HCT116 (cell line): ENCODE measurements at places on chromosomes 13 and 19. TPM values are rescaled to one million over a fixed set of nuclear protein-coding genes. Genes with fewer than 3 reads are reported as not detected.

The ZIC5 gene
- total RNA-seq, result 10.3 TPM

The NLRP11 gene
- total RNA-seq, result 0.86 TPM

The FFAR2 gene
- total RNA-seq, result not detected

The OR4F17 gene
- not detected for total RNA-seq

The C19orf81 gene
- total RNA-seq, result 14.5 TPM

The ZNF426 gene
- total RNA-seq, result 1.7 TPM

The DAPK3 gene
- total RNA-seq, result 54.8 TPM

DNA sequence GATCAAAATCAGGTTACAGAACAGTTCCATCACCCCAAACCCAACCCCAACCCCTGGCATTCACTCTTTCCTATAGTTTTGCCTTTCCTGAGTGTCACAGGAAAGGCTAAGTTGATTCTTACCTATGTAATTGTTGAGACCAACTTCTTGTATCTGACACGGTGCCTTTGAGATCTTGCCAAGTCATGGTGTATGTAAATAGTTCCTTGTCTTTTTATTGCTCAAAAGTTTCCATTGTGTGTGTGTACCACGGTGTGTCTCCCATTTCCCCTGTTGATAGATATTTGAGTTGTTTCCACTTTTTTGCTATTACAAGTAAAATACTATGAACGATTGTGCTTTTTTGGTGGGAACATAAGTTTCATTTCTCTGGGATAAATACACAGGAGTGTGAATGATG is 3.3 kb upstream of the IGFL2 start:
- no peaks in the 10 kb centered on the region; the same call in 1 of the 2 replicates for H3K4me1 ChIP-seq
- no peak overlapping the region for H3K4me3 ChIP-seq
- no peak overlapping the region for H3K27ac ChIP-seq
- no peak for DNase-seq

GRCh38 chr19:39315933-39316332 is 4.7 kb downstream of the LRFN1 start:
- peaks cover 10% of the 10 kb centered on the region for H3K36me3 ChIP-seq
- no peak for DNase-seq
- peaks cover 3% of the 10 kb centered on the region; the same call in 1 of the 2 replicates for H3K4me1 ChIP-seq
- H3K27ac ChIP-seq, result no peak overlapping the region

- no peaks in the 10 kb centered on the region for H3K27me3 ChIP-seq
- no peak for DNase-seq
- H3K27ac ChIP-seq, result no peak overlapping the region
- no peak overlapping the region for H3K4me3 ChIP-seq
Measured at GRCh38 chr13:71046360-71047079, 820.5 kb downstream of the DACH1 start.

DNA sequence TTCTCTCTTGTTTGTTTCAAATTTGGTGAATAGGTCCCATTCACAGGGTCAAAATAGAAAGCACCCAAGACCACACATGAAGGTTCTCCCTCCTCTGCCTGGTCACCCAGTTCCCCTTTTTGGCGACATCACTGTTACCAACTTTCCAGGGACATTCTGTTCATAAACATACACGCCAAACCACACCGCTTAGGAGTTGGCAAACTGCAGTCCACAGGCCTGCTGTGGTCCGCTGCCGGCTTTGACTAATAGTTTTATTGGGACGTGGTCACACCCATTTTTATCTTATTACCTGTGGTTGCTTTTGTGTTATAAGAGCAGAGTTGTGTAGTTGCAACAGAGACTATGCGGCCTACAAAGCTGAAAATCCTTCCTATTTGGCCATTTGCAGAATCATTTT is 24.2 kb downstream of the UHRF1 start:
- no peak overlapping the region for H3K27ac ChIP-seq
- peaks cover 49% of the 10 kb centered on the region for H3K36me3 ChIP-seq
- no peaks in the 10 kb centered on the region for H3K4me1 ChIP-seq
- no peak for DNase-seq
- no peak overlapping the region for H3K4me3 ChIP-seq
- no peaks in the 10 kb centered on the region for H3K27me3 ChIP-seq

- no peaks in the 10 kb centered on the region for H3K4me1 ChIP-seq
- no peak overlapping the region for H3K27ac ChIP-seq
- DNase-seq, result no peak
- H3K36me3 ChIP-seq, result no peaks in the 10 kb centered on the region
Measured at GRCh38 chr13:81990652-81991051, 1649.7 kb upstream of the SPRY2 start.

DNA sequence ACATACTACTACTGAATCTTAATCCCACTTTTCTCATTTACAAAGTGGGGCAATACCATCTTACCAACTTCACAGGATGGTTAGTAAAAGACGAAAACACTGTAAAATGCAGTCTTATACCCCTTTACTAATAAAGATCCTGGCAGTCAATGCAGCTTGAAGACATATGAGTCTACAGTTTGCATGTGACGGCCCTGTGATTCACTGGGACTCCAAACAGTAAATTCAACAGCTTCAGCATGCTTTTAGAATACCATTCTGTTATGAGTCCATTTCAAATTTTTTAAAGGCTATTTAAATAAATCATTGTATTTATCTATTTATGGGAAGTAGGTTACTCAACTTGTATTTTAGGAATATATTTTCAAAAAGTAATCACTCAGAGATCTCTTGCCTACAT is 629.1 kb downstream of the LIG4 start:
- H3K4me1 ChIP-seq, result no peaks in the 10 kb centered on the region
- H3K36me3 ChIP-seq, result no peaks in the 10 kb centered on the region
- no peak overlapping the region for H3K27ac ChIP-seq
